ENCODE measurements at places on chromosomes 4 and X.

DNA sequence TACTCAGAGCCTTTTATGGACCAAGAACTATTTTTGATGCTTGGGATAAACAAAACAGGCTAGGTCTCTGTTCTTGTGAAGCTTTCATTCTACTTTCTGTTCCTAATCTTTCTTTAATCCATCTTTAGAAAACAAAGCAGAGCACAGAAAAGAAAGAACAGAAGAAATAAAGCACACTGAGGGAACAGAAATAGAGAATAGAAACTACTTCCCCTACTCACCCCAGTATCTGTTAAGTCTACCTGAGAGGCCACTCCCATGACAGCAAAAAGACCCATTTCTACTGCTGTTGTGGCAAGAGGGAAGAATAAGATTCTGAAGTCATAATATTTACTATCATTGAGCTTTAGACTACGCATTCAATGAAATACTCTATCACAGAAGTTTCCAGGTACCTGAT is 9.2 kb downstream of the RFC1 start:
- DNase-seq: peak; percentile 35

- DNase-seq: no peak
Observed at GRCh38 chr4:33067221-33067620, 2347.1 kb downstream of the PCDH7 start.

- DNase-seq: no peak
Observed at GRCh38 chr4:168487282-168488035, 7.2 kb upstream of the DDX60L start.

- peak; percentile 50 for DNase-seq
Observed at GRCh38 chr4:17817027-17817426, 6.2 kb downstream of the NCAPG start.

- no peak for DNase-seq
Observed at GRCh38 chrX:36241397-36241796, 321.9 kb downstream of the CFAP47 start.

DNA sequence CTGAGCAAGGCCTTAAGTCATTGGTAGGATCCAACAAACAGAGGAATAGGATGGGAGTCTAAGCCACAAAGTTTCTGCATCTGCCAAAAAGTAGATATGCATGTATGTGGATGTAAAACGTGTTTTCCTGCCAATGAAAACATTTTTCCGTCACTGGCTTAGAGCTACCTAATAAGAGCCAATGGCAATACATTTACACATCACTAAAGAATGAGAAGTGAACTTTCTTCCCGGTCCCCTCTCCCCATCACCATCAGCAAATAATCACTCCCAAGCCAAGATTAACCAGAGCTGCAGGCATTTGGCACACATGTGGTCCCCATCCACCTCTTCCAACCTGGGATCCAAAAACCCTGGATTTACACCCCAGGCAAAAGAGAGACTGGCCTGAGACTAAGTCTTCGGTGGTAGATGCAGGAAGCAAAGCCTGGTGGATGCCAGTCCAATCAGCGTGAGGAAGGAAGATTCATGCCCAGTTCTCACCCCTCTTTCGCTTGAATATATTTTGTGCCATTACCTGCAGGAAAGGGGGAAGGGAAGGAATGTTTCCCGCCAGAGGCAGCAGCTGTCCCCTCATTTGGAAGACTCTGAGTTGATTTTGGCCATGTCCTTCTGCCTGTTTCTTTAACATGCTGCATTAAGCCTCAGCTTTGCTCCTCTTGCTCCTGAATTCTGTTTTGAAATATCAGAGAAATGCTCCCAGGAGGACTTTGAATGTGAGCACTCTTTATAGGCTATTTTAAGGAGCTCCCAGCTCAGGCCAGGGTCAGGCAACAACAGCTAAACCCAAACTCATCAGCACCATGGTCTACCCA is 131.4 kb downstream of the CHIC2 start:
- DNase-seq: no peak

Measured in activated CD4-positive, alpha-beta T cell treated with anti-CD3 and anti-CD28 coated beads, Interleukin-2, Interleukin-4, amounts not matched to agents 100 ng/mL and 50 ng/mL, durations not matched to agents 16 hours and 8 hours (primary cell).